Stimulated activated CD4-positive, alpha-beta T cell treated with anti-CD3 and anti-CD28 coated beads, Interleukin-1b, Interleukin-23, amount 100 ng/mL, for 24 hours (primary cell): ENCODE measurements at places on chromosomes 5 and 9.

- no peak for DNase-seq
Observed at GRCh38 chr9:33785914-33786313, 9.4 kb upstream of the PRSS3 start.

DNA sequence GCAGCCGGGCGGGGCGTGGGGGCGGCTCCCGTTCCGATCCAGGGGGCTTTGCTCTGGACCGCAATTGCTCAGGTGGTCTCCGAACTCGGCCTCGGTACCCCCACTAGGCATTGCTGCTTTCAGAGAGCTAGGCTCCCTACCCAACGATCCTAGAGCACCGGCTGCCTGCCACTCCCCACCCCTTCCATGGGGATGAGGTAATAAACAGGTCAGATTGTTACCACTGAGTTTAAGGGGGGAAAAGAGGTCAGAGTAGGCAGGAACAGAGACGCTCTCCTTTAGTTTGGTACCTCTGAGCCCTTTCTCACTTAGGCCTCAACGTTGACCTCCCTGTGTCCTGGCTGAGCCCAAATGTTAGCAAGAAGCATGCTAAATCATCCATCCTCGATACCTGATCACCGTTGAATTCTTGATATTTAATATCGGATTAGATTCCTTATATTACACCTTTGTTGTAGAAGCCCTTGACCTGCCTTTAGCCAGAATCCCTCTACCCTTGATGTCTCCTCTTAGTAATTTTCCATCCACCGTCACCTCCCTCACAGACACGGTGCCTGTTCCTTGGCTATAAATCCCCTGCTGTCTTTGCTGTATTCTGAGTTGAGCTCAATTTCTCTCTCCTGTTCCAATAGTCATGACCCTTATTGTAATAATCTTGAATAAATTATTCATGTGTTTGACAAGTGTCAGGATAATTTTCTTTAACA, 588 bp upstream of the PLPP1 start:
- DNase-seq = no peak

DNA sequence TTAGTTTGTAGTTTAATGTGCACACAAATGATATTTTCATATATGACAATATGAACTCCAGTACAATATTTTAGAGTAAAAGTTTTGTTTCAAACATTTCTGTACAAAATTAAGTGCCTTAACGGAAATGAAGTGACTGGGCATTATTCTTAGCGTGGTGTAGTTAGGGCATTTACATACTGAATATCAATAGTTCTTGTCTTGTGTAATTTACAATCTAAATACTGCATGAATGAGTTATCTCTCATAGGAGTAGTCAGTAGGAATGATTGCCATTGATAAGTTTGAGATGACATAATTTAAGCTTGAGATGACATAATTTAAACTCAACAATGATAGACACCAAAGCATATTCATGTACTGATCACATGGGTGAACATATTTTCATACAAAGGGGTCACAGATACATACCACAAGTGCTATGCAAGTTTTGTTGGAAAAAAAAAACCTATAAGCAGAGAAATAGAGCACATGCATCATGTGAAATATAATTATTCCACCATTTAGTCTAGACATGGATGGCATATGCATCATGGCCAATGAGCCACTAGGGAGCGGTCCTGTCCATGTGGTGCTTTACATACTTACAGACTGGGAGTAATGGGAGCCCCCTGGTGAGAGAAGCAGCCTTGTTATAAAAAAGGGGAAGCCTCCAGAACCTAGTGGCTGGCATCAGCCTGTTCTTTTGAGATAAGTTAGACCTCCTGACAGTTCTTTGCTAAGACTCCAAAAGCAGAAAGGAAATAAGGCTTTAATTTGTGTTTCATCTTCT, 1523.9 kb downstream of the MAT2B start:
- no peak for DNase-seq

GRCh38 chr9:131179561-131180219, 54.3 kb downstream of the NUP214 start:
- no peak for DNase-seq

DNA sequence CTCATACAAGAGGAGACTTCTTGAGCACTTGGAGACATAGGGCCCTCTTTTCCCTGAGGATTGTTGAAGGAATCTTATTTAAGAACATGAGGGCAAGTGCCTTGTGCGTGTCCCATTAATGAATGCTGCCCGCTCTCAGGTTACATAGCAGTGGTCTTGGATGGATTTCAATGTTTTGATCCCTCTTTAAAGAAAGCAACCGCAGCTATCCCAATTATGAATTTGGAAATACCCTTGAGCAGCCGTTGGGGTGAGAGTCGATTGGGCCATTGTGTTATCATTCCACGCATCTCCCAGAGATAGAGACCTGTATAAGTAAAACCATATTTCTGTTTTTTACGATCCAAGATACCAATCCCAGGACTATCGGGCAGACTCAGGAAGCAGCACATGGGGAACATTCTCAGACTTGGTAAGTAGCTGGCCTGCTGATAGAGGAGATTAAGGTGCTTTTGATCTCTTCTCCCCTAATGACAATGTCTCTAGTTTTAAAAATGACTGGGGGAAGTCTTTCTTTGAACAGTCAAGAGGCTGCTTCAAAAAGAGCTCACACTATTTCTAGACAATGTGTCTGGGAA, 145.3 kb downstream of the MACROH2A1 start:
- DNase-seq = no peak

DNA sequence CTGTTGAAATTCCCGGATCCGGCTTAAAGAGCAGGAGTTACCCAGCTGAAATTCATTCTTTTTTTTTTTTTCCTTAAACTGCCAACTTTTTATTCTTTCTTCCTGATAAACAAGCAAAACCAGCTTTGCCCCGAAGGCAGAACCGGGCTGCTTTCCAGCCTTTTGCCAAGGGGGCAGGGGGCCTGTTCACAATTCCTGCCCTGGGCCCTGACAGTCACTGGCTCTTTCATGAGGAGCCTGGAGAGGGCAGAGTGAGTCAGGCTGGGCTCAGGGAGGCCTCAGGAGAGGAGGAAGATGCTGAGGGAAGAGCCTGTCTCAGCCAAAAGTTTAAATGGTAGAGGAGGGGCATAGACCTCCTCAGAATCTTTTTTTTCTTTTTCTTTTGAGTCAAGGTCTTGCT, 4.8 kb downstream of the GLIPR2 start:
- no peak for DNase-seq

DNA sequence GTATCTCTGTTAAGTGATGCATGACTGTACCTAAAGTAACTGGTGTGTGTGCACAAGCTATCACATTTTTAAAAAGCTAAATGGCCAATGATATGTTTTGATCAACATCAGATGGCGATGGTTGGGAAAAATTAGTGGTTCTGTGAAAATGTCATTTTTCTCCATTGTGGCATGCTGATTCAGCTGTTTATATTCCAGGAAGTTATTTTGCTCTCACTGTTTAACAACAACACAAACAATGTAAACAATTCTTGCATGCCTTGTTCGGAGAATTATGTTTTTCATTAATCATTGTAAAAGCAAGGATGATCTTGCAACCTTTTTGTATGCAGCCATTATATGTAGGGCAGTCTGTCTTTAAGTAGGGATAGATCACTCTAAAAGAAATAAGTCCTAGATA, 106.1 kb upstream of the LHFPL2 start:
- no peak for DNase-seq

DNA sequence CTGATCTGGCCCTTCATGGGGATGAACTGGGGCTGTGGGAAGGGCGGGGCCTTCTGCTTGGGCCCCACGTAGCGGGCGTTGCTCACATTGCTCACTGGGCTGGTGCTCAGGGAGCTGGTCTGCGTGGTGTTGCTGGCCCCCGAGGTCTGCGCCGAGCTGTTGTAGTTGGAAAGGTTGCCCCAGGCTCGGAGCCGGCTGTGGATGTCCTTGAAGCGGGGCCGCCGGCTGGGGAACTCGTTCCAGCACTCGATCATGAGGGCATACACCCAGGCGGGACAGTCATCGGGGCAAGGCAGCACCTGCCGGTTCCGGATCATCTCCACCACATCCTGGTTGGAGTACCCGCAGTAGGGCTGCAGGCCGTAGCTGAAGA, 226.0 kb downstream of the ROR2 start:
- DNase-seq = no peak

DNA sequence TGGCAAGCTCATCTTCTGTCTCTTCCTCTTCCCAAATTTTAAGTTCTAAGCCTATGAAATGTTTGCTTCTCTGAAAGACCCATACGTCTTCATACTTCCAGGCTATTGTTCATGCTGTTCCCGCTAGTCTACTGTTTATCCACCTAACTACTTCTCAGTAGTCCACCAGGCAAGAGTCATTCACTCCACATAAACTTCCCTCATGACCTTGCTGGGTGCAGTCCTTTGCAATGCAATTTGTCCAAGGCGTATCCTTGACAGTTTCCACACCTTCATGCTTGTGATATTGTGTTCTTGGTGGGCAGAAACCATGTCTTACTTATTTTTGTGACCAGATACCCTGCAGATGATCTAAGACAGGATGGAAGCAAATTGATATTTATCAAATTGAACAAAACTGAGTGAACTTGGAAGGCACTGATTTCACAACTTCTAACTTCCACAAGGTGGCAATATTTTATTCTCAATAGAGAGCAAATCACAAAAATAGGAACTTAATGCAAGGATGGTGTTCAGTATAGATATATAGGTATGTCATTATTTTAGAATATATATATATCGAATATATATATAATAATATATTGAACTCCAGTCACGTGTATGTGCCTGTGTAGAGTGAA, 30.3 kb downstream of the TYRP1 start:
- DNase-seq = no peak

DNA sequence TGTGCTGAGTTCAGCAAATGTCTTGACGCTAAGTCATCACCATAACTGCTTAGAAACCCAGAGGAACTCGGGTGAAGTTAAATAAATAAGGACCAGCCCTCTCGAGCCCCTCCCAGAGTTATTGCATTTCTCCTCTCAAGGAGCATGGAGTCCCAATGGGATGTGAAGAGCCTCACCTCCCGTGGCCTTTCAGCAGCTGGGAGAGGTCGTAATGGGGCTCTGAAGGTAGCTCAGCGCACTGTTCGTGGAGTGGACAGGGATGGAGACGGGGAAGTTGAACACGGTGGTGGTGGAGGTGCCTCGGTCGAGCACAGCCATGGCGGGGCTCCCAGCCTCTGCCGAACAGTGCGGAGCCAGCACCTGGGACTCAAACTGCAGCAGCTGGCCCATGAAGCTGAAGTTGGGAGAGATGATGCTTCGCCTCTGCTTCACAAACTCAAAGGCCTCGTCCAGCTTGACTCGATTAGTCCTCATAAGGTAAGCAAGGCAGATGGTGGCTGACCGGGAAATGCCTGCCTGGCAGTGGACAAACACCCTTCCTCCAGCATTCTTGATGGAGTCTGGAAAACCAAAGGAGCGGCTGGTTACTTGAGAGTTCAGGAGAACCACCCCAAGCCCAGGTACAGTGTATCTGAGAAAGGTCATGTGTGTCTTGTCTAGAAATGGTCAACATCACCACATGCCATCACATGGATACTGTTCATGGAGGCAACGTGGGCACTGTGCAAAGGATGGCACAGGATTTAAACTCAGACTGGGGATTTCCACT, 2.2 kb downstream of the DUSP1 start:
- no peak for DNase-seq

DNA sequence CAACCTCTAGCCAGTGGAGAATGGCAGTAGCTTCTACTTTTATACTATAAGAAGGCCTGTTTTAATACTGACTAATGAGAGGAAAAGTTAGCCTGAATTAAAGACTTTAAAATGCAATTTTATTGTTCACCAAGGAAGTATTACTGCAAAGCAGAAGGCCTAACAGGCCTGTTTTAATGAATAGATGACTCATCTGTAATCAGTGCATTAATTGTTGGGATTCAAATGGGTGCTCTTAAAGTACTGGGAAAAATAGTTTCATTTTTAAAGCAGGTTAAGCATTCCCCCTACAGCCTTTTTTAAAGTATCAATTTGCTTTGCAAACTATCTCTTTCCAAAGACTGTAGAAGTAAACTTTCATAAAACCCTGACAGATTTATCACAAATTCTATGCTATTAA, 147.7 kb downstream of the SIL1 start:
- DNase-seq = no peak

DNA sequence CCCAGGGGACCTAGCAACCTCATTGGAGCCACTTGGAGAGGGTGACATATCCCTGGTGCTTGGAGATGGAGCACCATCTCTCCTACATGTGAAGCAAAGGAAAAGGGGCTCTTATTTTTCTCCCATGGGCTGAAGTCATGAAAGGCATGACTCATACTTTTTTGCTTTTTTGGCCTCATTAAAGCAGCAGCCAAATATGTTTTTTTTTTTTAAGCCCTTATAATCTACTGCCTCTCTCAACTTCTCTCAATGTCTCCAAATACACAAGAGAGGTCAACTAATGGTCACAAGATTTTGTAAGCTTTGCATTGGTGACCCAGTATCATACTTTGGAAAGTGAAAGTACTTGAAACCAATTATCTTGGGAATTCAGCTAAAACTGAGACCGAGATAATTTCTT, 1.6 kb upstream of the CFAP90 start:
- no peak for DNase-seq

DNA sequence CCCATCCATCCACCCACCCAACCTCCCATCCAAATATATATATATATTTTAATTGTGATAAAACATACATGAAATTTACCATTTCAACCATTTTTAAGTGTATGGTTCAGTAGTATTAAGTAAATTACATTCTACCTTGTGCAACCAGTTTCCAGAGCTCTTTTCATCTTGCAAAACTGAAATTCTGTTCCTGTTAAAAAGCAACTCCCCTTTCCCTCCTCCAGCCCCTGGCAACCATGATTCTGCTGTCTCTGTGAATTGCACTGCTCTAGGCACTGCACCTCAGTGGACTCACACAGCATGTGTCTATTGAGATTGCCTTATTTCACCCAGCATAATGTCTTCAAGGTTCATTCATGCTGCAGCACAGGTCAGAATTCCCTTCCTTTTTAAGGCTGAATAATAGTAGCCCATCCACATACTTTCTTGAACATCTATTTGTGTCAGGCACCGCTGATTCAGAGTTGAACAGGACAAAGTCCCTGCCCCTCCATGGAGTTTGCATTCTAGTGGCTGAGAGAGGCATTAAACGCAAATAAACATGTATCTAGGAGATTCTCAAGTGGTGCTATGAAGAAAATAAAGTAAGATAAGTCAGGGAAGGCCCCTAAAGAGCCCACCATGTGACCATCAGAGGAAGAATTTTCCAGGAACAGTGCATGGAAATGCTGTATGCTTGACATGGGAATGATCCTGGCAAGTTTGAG, 24.0 kb downstream of the CSF1R start:
- DNase-seq = no peak
